ENCODE measurements at places on chromosomes 16 and 17.

DNA sequence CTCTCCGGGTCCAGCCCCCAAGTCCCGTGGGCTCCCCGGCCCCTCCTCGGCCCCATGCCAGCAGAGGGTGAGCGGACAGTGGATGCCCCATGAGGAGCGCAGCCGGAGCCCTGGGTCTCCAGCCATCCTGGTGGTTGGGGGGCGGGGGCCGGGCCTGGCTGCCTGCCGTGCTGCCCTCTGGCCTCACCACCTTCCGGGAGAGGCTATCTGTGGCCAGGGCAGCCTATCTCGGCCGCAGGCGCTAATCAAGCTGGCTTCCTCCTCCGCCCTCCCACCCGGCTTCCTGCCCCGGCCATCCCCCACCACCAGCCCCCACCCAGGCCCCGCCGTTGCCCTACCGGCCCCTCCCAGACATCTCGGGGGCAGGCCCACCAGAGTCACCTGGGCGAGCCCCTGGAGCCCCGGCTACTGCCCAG is 46.8 kb downstream of the ZFPM1 start:
- no peak for DNase-seq

- DNase-seq = no peak
Observed at GRCh38 chr16:27242868-27243590, 25.5 kb downstream of the NSMCE1 start.

DNA sequence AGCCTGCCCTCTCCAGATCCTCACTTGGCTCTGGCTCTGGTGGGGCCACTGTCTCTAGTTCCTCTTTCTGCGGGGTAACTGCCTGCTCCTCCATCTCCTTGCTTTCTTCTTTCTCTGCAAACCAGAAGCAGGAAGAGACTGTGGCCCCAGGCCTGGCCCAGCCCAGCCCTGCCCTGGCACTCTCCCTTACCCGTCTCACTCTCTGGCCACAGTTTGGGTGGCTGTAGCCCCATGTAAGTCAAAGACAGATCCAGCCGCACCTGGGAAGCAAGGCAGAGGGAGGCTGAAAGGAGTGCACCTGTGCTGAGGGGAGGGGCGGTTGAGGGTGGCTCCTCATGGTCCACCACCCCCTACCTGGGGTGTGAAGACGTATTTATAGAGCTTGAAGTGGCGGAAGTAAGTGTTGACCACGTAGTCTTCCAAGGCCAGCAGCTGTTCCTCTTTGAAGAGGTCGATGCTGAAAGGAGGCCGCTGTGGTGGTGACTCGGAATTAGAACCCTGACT is 2.8 kb downstream of the CFAP119 start:
- no peak for DNase-seq

DNA sequence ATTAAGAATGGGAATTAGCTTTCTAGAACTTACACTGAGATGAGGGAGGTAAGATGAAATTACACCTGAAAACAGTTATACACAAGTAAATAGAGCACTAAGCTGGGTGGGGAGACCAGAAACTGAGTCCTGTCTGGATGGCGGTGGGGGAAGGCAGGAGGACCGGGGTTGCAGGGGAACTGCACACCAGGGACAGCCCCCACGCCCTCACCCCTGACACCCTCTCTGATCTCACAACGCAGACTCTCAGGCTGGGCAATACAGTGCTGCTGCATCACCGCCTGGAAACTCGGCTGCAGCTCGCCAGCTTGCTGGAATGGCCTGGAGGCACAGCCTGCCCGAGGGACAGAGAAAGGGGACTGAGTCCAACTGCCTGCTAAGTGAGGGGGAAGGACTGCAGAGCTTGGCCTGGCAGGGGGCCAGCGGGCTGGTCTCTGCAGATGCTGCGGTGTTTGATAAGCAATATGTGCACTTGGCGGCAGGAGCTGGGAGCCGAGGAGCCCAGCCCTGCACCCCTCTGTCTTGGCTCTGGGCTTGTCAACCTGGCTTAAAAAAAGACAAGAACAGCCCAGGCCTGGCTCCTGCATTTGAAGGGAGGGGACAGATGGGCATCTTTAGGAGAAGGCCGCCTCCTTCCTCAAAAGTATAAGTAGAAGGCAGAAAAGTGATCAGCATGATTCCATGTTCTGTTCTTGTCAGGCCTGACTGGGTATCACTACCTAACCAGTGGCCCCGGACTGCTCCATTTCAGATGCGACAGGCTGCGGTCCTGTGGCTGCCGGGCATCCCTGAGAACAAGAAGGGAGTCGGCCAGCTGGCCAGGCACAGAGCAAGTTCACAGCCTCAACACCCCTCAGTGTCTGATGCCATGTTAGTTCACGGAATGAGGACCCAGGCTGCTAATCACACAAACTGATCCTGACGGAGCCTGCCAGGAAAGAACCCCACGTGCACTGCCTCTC is 30.2 kb downstream of the SPHK1 start:
- no peak for DNase-seq

DNA sequence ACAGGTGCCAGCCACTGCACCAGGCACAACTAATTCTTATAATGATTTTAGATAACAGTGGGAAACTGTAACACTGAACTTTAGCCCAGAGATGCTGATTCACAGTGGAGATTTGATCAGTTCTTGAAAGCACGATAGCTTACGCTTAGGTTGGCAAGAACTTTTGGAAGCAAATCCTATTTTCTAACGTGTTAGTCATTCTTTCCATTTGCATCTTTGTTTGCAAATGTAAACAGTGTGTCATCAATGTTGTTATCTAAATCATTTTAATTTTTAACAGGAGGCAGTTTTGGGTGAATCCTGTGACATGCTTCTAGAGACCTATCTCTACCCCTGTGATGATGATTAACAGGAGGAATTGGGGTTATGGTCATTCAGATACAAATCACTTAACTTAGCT is 35.7 kb upstream of the GNA13 start:
- DNase-seq = no peak

DNA sequence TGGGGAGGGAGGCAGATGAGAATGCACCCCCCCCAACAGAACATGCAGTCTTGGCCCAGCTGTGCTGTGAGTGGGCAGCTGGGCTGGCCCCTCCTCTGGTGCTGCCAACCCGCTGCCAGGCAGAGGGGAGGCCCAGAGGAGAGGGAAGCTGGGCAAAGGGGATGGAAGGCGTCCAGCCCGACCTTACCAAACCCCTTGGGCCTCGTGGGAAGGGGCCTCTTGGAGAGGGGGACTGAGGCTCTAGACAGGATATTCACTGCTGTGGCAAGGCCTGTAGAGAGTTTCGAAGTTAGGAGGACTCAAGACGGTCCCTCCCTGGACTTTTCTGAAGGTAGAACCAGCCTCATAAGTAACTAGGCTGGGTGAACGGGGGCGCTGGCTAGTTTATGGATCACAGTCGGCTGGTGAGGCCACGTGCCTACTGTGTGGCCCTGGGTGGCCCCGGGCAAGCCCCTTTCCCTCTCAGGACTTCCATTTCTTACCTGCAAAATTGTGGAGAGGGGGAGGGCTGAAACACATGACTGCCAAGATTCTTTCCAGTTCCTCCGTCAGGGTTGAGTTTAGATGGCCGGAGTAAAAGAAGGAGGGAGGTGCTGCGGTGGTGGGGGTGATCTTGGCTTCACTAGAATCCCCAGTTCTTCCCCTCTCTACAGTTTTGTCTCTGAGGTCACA is 857 bp upstream of the STAT5A start:
- no peak for DNase-seq

GRCh38 chr17:18996458-18996857 is 8.1 kb downstream of the FAM83G start:
- no peak for DNase-seq

GRCh38 chr16:61897657-61898056 is 138.6 kb downstream of the CDH8 start:
- no peak for DNase-seq

DNA sequence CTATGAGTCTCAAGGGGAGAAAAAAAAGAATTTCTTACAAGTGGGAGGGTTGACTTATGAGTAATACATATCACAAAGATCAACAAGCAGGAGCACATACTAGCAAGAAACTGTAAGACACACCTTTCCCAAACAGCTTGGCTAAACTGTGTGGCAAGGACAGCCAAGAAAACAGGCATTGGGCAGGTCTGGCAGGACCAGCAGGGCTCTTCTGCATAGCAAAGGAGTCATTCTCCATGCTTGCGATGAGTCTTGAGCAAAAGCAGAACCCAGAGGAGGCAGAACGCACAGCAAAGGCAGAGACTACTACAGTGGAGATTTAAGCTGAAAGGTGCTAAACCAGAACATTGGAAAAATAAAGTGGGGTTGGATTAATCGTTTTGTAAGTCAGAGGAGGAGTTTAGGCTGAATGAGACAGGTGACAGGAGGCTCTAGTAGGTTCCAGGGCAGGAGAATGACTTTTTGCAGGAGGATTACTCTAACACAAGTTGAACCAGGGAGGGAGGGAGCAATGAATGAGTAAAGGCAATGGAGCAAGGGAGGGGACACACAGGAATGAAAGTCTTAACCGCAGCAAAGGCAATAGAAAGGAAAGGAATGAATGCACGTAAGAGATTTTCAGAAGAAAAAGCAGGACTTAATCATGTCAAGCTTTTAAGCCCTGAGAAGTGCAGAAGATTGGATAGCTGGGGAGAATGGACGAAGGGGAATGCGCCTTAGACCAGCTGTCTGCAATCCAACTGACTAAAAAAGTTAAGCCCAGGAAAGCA is 2.7 kb downstream of the N4BP1 start:
- peak; percentile 88 for DNase-seq

DNA sequence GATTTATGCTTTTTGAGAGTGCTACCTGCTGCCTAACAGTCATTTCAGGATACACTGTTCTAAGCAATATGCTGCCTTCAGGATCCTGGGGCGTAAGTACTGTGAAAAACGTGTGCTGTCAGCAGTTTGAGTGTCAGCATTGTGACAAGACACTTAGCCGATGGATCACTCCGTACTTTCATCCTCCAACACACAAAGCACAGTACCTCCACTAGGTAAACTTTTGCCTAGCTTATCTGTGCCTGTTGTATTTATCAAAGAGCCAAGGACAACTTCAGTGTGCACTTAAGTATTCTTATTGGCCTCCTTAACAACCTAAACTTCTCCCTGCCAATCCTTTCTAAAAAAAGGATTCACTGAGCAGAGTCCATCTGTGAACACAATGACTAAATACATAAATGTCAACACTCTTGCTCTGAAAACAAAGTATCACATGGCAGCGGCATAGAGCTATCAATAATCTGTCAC is 33.8 kb upstream of the PHLPP2 start:
- DNase-seq = no peak

GRCh38 chr17:77375917-77376651 is 235.3 kb downstream of the SEC14L1 start:
- DNase-seq = no peak

DNA sequence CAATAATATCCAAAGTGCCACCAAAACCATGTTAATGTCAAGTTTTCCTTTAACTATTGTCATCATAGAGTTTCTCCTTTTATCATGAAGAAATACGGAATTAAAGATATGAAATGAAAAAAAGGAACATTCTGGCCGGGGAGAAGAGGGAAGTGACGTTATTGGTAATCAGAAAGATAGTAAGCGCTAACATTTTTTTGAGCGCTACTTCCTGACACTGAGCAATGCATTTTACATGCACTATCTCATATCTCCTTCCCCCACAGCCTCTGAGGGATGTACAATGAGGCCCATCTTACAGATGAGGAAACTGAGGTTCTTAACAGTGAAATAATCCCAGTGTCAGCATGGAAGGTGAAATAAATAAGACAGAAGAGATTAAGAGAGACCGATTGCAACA is 410.9 kb downstream of the SOX9 start:
- DNase-seq = no peak

GRCh38 chr17:74177018-74177450 is 26.4 kb upstream of the RPL38 start:
- DNase-seq = peak; percentile 25

DNA sequence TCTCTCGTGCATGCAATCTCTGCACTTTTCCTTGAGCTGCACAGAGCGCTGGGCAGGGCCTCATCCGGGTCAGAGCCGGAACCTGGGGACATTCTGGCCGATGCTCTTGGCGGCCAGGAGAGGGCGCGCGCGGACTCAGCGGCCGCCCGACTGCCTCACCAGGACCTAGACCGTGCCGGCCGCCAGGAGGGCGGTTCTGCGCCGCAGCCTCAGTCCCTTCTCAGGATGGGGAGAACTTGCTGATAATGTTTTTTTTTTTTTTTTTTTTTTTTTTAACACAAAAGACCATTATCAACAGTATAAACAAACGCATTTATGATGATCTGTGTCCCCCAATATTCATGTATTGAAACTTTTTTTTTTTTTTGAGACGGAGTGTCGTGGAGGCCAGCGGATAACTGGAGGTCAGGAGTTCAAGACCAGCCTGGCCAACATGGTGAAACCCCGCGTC is 8.1 kb upstream of the FLYWCH2 start:
- peak; percentile 58 for DNase-seq

DNA sequence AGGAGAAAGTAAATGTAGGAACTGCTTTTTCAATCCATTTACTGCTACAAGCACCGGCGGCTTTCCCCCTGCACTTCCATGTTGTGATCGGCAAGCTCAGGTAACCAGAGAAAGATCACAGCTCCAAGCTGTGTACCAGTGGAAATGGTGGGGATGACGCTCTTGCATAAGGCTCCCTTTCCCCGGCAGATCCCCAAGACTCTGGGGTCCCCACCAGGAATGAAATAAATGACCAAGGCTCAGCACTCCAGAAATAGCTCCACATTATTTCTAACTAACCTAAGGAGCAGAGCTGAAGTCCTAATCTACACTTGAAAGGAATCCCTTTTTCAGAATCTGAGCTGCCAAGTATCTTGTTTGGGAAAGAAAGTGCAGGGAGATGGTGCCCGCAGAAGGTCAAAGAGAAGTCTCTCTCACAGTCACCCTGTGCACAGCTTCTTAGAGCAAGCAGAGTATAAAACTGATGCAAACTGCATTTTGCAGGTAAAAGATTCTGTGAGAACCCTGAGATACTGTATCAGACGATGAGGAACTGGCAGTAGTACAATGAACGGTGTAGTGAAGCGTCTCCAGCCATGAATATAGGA is 11.1 kb downstream of the GRB2 start:
- DNase-seq = no peak

DNA sequence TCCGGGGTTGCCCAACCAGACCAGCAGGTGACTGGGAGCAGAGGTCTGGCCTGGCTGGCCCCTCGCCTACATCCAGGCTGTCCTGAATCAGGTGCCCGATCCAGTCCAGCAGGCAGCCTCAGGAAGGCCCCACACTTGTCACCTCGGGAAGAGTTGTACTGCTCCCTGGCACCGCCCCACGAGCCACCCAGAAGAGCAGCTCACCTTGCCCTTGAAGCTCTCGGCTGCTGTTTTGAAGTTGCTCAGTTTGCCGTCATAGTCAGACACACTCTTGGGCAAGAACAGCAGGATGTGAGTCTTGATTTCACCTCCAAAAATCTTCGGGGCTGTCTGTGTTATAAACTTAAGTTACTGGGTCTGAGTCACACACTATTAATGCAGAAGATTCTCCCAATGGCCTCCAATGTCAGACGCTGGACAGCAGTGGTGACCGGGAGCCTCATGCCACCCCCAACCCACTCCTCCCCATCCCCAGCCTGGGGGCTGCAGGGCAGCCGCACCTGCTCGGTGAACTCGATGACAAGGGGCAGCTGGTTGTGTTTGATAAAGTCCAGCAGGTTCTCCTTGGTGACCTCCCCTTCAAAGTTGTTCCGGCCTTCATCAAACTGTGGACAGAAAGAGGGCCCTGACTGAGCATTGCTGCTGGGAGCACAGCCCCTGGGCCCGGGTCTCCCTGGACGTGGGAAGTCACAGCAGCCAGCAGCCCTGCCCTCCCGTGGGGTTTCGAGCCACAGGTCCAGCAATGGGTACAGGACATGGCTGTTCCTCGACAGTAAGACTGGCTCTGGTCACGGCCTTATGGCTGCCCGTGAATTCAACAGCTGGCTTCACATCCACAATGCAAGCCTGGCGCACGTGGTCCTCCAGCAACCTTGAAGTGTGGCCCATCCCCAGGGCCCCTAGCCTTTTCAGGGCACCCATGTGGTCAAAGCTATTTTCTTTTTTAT is 12.2 kb upstream of the PPP1R27 start:
- DNase-seq = no peak
